Right lobe of liver (tissue), 6 donors: ENCODE measurements at places on chromosomes 13 and 19. TPM values are rescaled to one million over a fixed set of nuclear protein-coding genes. Genes with fewer than 3 reads are reported as not detected.

- no peak for DNase-seq
Measured at GRCh38 chr13:50626101-50626547, 217.4 kb downstream of the DLEU7 start.

Gene SIGLEC8
- total RNA-seq: 0.61 TPM

Gene LHFPL6
- 8.4 TPM for total RNA-seq

Gene THSD1
- 1.2 TPM for total RNA-seq

- DNase-seq: no peak
Measured at GRCh38 chr19:5231857-5232678, 108.5 kb downstream of the PTPRS start.

GRCh38 chr13:109720758-109721184 is 65.6 kb downstream of the IRS2 start:
- DNase-seq: peak; percentile 82

- DNase-seq: no peak
Measured at GRCh38 chr13:21625366-21625765, 21.4 kb upstream of the MICU2 start.

GRCh38 chr19:45166723-45167252 is 6.0 kb upstream of the NKPD1 start:
- no peak for DNase-seq

DNA sequence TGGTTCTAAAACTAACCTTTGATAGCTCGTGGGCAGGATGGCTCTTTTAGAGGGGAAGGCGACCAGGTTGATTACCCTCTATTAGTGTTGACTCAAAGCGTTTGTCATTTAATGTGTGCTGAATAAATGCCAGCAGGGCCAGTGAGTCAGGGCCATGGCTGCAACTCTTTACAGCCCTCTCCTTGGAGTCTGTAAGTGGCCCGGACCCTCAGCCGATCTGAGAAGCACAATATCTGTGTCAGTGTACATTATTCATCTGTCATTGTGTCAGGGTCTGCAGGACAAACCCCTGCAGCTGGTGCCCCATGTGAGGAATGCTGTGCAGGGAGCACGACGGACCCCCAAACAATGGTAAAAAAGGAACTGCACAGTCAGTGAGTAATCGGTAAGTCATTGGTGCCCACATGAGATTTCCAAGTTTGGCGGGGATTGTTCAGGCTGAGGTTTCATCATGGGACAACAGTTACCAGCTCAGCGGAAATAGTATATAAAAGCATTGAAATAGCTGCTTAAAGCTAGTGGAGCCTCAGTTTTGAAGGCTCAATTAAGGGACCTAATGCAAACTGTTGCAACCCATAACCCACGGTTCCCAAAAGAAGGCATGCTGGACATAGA is 139.1 kb downstream of the ZNF675 start:
- no peak for DNase-seq

GRCh38 chr19:21587117-21587461 is 81.7 kb downstream of the ZNF429 start:
- no peak for DNase-seq

DNA sequence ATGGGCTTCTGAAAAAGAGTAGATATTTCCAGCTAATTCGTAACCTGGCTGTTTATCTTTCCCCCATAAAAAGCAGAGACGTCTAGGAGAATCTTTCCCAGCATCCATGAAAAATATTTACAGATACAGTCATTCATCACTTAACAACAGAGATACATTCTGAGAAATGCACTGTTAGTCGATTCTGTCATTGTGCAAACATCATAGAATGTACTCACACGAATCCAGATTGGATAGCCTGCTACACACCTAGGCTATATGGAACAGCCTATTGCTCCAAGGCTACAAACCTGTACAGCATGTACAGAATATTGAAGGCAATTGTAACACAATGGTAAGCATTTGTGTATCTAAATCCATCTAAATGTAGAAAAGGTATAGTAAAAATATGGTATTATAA is 530.2 kb upstream of the NBEA start:
- no peak for DNase-seq

- no peak for DNase-seq
Measured at GRCh38 chr13:110109910-110110309, 197.0 kb downstream of the COL4A1 start.

DNA sequence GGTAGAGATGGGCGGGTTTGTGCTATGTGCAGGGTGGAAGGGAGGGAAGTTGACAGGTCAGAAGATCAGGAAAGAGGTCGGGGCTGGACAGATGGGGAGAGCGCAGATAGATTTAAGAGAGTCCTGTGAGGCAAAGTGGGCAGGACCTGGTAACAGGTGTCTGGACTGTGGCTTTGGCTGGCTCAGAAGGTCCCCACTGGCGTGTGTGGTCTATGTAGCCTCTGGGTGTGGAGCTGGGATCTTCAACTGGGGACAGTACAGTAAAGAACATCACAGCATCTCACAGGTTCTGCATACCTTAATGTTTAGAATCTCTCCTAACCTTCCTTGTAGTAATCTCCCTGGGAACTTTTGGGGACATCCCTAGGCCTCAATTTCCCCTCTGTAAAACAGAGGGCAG is 17.7 kb downstream of the CKM start:
- no peak for DNase-seq

DNA sequence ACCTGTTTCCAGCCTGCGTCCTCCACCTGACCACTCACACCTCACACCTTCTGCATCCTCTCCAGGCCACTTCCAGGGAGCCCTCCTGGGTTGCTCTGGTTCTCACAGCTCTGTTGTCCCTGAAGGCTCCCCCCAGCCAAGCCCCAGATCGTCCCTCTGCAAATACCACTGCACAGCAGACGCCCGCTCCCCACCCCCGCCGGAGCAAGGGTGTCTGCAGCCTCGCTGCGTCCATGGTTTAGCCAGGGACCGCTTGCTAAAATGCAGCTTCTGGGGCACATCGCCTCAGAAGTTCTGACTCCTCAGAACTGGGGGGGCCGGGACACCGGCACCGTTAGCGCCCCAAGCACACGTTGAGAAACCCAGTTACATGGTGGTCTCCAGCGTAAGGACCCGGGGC is 983 bp downstream of the LINGO3 start:
- no peak for DNase-seq

- DNase-seq: no peak
Measured at GRCh38 chr19:6475321-6476108, 6.1 kb downstream of the DENND1C start.

Gene BCL3
- 37.1 TPM for total RNA-seq

Gene SPATA13
- 32.6 TPM for total RNA-seq

DNA sequence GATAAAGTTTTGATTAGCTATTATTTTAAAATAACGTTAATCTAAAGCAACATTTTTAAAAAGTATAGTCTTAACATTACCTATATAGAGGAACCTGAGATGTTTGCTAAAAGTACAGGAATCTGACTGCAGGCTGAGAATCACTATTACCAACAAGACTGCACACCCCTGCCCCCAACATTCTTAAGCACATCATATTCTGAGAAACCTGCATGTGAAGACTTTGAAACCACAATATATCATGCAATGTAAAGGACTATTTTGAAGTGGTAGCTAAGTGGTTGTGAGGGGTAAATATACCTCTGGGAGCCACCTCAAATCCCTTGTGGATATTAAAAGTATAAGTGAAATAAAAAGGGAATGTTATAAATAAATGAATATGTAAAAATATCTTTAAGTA is 119.0 kb upstream of the KLF12 start:
- DNase-seq: no peak
